ENCODE measurements at places on chromosomes 5 and 9.

- DNase-seq, result no peak
Observed at GRCh38 chr5:15034379-15034778, 162.8 kb upstream of the ANKH start.

DNA sequence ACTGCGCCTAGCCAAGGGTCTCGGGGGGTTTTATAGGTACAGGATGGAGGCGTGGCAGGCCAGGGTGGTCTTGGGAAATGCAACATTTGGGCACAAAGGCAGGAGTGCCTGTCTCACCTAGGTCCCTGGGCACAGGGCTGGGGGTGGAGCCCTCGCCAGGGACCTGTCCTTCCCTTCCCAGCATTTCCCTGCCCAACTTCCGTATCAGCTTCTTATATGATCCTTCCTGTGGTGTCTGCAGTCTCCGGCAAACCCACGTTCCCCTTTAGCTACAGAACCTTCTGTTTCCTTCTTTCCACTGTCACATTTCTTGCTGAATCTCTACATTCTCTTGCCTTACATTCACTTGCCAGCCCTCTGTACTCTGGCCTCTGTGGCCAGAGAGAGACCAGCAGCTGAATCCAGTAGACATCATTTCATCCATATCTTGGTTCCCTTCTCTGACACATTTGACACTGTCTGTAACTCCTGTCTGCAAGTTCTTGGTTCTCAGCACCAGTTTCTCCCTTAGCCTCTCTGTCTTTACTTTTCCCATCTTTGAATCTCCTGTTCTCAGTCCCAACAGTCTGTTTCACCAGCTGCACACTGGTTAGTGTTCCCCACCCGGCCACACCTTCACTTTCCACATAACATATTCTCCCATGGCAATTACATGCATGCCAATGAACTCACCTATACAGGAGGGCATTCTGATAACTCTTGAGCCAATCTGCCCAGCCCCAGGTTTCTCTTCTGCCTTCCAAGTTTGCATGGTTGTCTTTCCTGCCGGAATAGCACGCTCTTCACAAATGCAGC lies 134.7 kb upstream of the ZNF608 start:
- DNase-seq, result no peak

DNA sequence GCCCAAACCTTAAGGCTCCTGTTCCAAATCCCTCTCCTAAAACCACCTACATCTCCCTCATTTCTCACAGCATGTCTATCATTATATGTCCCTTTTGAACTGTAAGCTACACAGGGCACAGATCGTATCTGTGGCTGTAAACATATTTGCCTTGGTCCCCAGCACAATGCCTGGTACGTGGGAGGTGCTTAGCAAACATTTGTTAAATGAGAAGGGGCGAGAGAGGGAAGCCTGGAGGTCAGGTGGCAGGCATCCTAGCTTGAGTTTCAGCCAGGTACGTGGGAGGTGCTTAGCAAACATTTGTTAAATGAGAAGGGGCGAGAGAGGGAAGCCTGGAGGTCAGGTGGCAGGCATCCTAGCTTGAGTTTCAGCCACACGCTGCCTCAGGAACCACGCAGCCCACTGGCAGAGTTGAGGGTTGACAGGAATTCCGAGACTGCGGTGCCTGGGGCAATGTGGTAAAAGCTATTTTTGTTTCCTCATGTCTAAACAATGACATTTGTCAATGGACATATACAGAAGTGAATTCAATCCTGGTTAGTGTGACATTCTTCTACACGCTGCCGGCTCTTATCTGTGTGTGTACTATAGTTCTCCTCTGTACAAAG lies 113.6 kb downstream of the EFNA5 start:
- DNase-seq, result no peak

- DNase-seq, result no peak
Observed at GRCh38 chr9:69963803-69964202, 79.8 kb upstream of the MAMDC2 start.

GRCh38 chr5:65334077-65334476 lies 147.6 kb downstream of the ADAMTS6 start:
- no peak for DNase-seq

- DNase-seq, result no peak
Observed at GRCh38 chr9:28207657-28208056, 634.4 kb upstream of the C9orf72 start.

- no peak for DNase-seq
Observed at GRCh38 chr5:58462154-58462553, 2.3 kb upstream of the PLK2 start.

DNA sequence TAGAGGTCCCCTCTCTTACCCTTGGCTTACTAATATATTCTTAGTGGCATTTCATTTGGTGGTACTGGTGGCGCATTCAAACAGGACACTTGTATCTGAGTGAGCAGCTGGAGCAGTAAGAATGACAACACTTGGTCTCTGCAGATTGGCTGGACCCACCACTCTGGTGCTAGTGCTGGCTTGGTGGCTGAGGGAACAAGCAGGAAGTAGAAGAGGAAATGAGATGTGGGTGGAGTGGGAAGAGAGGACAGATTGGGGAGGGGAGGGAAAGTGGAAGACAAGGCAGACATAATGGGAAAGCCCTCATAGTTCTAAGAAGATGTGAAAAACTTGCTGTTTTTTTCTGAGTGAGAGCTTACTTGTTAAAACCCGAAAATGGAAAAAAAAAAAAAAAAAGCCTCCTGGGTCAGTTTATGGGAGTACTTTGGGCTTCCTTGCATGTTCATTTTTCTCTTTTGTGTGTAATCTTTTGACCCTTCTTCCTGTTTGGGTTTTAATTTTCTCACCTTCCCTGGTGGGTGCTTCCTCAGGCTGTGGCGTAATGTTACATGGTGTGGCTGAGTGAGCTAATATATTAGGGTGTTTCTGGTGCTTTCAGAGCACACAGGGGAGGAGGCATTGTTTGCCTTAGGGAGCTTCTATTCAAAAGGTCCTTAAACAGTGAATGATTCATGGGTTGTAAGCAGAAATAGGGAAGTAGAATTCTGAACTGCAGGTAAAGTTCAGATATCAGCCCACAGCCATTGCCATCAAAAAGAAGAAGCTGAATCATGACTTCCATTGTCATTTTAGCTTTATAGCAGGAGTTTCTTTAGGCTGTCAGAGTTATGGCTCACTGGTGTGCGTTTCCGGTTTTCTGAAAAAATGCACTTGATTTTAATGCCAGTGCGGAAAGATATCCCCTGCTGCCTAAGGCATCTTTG lies 52.3 kb downstream of the TLE4 start:
- no peak for DNase-seq

DNA sequence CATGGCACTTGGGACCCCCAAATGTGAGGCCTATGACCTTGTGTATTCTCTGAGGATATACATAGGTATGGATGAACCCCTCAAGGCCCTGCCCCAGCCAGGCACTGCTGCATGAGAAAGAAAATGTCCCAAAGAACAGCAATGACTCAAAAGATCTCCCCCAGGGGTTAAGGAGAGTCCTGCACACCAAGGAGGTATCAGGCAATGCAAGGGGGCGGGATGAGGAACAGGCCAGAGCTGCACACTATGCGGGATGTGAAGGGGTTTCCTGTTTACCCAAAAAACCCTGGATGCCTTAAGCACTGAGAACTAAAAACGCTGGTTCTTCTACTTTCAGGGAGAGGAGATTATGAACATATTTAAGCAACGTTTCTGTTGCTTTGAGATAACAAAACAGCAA lies 3.4 kb downstream of the RAPGEF1 start:
- DNase-seq, result no peak

GRCh38 chr5:65268525-65268924 lies 213.2 kb downstream of the ADAMTS6 start:
- no peak for DNase-seq

GRCh38 chr5:41413074-41413473 lies 97.3 kb downstream of the PLCXD3 start:
- DNase-seq, result no peak

DNA sequence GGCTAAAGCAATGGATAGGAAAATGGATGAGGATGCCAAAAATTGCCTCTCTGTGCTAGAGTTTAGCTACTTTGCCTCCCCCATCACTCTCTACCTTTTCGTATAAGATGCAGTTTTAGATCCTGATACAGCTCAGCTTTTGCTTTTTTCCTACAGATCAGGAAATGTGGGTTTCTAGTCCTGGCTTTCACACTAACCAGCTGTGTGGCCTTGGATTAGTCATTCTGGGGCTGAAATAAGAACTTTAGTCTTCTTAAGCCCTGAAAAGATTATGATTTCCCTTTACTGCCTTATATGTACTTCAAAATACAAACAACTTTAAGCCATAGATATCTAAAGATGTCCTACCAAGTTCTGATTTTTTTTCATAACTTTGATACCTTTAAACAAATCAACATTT lies 116.4 kb downstream of the BAAT start:
- DNase-seq, result no peak

DNA sequence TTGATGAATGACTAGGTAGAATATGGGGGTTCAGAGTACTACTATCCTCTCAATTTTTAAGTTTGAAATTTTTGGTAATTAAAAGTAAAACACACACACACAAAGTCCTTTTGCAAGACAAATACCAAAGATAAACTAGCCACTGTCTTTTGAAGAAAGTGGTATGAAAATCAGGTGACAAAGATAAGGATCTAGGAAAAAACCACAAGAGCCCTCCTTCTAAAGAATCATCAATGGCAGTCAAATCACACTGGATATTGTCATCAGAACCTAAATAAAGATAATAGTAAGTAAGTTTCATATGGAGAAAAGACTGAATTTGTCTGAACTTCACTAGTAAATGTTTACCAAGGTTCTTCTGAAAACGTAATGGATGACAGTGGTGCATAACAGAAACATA lies 30.5 kb upstream of the HK3 start:
- DNase-seq, result no peak

DNA sequence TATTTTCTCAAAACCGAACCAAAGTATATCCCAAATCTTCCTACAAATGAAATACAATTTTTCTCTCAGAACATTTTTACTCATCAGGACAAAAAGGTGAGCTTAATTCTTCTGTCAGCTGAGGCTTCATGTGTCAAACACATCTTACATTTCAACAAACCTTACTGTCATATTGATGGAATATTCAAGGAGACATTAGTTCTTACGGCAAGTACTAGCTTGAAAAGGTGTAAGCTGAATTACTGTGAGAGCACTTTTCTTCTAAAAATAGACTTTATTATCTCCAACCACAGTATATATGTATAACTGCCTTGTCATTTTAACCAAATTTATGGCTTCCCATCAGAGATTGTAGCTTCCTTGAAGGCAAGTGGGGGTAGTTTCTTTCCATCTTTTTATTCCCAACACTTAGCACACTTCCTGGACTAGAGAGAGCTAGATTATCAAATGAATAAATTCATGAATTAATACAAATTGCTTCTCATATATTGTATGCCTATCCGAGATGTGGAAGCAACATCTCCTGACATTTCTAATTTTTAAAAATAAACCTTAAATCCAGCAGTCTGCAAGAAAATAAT lies 822.7 kb upstream of the DMAC1 start:
- no peak for DNase-seq

DNA sequence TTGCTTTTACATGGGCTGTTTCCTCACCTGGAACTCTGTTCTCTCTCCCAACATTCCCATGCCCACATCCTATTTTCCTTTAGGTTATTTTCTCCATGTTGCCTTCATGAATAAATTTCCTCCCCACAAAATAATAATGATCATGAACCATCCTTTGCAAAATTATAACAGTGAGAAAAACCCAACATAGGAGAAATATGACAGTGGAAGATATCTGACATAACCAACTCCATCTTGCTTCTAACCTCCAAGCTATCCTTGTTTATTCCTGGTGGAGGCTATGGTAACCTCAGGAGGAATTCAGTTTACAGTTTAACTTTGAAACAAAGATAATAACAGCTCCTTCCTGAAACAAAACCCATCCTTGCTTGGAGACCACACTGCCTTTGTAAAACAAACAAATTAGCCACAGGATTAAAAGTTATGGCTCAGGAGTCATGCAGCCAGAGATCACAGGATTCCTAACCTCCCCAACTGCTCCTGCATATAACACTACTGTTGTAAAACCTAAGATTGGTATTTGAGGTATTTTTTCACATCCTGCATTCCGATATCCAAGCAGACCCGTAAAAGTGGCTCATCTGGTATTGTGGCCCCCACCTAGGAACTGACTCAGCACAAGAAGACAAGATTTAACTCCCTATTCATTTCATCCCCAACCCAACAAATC lies 212.4 kb downstream of the TRIM32 start:
- no peak for DNase-seq

- no peak for DNase-seq
Observed at GRCh38 chr5:86880344-86880743, 262.6 kb downstream of the COX7C start.

- DNase-seq, result no peak
Observed at GRCh38 chr5:90982576-90982975, 400.5 kb downstream of the ARRDC3 start.

DNA sequence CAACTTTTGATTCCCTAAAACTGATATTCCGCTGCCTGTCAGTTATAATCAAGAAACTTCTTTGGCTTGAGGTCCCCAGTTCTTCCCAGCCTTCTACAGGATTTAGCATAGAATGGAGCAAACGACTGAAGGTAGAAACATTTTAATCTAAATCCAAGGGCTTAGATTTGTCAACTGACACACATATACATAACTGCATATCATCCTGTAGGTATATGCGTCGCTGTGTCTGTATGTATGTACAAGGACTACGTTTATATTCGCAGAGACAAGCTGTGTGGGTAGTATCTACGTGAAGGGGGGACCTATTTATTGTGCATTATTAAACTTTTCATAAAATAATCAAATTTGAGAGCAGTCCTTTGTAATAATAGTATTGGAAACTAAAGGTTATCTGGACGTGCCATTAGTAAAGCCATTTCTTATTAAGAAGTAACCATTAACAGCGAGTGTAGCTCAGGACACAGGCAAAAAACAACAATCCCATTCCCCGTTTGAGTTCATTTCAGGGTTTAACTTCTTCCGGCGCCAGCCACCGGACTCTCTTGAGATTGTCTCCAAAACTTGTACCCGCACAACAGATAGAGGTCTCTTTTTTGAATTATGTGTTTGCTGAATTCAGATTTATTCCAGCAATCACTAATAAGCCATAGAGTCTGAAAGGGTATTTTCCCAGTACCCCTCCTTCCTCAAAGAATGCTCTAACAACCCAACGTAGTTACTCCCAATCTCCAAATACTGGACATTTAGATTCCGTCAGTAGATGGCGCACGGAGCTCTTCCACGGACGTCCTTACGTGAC lies 2.1 kb upstream of the MLLT3 start:
- no peak for DNase-seq

GRCh38 chr5:389197-389821 lies 53.7 kb upstream of the EXOC3 start:
- DNase-seq, result no peak
